Activated T-cell treated with anti-CD3 and anti-CD28 coated beads for 1 hour (primary cell): ENCODE measurements at places on chromosomes 12 and 14.

- DNase-seq = no peak
These were observed 15.6 kb downstream of the ZBTB42 start for GRCh38 chr14:104816616-104816884.

GRCh38 chr12:6927379-6928021, at the start of gene ATN1:
ATN1 (plus strand) TSS chr12:6927959; CDS start chr12:6934002, 6,043 bp downstream.
- no peak for DNase-seq

DNA sequence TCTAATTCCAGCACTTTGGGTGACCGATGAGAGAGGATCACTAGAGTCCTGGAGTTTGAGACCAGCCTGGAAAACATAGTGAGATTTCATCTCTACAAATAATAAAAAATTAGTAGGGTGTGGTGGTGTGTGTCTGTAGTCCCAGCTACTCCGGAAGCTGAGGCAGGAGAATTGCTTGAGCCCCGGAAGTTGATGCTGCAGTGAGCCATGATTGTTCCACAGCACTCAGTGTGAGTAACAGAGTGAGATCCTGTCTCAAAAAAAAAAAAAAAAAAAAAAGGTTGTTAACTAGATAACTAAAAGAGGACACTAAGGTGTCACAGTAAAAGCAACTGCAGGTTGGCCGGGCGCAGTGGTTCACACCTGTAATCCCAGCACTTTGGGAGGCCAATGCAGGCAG, 121.3 kb upstream of the MAX start:
- DNase-seq = no peak

DNA sequence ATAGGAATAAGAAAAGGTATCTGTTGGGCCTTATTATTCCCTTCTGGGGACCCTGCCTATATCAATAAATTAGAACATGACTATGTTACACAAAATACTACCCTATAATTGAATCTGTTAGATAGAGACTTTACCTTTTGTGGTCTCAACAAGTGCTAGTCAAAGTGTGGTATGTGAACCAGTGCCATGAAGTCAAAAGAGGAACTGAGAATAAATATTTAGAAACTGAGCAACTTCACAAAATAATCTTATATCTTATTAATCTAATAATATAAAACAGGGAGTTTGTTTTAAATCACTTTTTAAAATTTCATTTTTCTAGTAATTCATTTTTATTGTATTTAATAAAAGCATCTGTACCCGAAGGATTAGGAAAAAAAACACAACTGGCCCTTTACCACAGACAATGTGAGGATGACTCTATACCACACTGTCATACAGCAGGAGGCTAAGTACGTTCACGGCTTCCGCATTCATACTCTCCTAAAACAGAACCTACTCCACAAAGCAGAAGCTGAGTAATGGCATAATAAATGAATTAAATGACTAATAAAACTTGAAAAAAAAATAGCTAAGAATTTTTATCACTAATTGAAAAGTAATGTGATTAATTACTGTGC, 42.1 kb downstream of the SEC23A start:
- no peak for DNase-seq
